Activated CD8-positive, alpha-beta memory T cell treated with anti-CD3 and anti-CD28 coated beads for 1 hour (primary cell): ENCODE measurements at places on chromosomes 1 and 21.

DNA sequence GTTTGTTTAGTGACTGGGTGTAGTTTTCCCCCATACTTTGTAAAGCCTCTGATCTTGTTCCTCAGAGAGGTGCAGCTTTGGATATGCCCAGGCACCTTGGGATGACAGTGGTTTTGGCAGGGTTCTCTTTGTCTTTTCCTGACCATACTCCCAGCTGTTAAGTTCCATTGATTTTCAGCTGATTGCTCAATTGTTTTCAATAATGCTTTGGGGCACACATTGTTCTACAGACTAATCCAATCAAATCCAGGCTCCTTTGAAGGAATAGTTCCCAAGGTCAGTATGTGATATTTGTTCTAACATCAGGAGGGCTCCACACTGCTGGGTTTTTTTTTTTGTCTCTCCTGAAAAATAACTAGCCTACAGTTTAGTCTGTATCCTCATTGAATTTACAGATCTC lies 24.8 kb downstream of the PPP2R5A start:
- no peak for DNase-seq

- DNase-seq: no peak
Observed at GRCh38 chr1:232676307-232676706, 46.4 kb upstream of the SIPA1L2 start.

DNA sequence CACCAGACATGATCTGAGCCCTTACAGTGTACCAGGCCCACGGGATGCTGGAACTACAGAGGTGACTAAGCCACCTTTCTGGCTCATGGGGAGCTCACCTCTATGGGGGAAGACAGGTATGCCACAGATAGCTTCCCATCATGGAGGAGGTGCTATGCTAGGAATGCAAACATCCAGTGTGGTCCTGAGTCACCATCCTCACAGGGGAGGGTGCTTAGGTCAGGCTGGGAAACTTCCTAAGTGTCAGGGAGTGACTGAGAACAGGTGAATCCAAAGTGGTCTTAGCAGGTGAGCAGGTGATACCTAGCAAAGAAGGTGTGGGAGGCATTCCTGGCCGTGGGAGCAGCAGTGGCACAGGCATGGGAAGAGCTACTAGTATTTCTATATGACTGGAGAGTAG lies 8.6 kb upstream of the RASSF5 start:
- no peak for DNase-seq

GRCh38 chr1:53037159-53037558 lies 24.9 kb upstream of the PODN start:
- no peak for DNase-seq

- no peak for DNase-seq
Observed at GRCh38 chr21:32143241-32143939, 135.5 kb downstream of the MIS18A start.
